Activated CD4-positive, alpha-beta T cell treated with anti-CD3 and anti-CD28 coated beads for 24 hours (primary cell): ENCODE measurements at places on chromosomes 6 and 20.

- DNase-seq, result no peak
Observed at GRCh38 chr6:106102034-106102433, 15.9 kb downstream of the PRDM1 start.

DNA sequence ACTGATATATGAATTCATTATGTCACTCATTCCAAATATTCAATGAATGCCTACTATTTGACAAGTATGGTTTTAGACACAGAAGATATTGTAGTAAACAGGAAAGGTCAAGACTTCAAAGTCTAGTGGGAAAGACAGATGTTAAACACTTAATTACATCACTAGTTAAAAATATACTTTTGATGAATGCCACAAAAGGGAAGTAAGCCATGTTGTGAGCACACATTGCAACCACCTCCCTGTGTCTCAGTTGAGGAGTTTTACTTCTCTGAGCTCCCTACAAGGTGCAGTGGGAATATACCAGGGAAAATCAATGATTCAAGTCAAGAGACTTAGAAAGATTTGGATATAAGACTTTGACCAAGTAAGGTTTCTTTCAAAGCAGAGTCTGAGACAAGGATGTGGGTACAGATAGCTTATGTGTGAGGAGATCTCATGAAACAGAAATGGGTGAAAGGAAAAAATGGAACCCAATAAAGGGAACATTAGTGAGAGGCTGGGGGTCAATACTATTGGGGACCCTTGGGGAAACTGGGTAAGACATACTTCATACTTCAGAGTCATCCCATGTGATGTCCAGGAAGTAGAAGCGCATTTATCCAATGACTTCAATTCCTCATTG lies 503.7 kb downstream of the KIF16B start:
- DNase-seq, result no peak

- no peak for DNase-seq
Observed at GRCh38 chr20:2207770-2208097, 88.1 kb upstream of the TGM3 start.

- DNase-seq, result no peak
Observed at GRCh38 chr20:19653327-19653726, 104.7 kb upstream of the RIN2 start.

DNA sequence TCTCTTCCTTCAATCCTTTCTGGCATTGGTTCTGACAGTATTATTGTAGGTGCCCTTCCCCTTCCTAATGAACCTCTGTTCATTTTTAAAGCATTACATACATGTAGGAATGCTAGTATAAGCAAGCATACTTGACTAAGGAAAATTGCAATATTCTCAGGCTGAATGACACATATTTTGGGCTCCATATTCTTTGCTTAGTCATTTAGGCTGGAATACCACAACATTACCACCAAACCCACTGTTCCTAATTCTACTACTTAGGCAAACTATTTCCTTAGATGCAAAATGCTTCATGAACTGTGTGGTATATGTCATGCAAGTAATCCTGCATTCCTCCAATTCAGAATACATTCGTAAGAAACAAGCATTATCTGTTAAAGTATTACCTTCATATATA lies 113.9 kb downstream of the PRDM1 start:
- no peak for DNase-seq

DNA sequence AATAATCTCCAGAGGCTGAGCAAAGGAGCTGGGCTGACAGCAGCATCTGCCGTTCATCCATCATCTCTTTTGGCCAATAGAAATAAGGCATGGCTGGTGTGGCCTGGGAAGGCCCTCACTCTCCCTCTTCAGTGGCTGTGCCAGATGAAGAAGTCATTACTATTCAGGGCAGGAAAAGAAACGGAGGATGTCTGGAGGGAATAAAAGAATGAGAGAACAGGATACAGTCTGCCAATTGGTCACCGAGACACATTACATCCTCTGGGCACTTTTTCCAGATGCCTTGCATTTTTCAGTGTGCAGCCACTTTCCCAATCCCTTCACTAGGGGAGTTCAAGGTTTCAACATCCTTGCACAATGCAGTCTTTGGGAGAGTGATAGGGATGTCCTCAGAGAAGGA lies 32.2 kb upstream of the VGLL2 start:
- DNase-seq, result no peak

- peak; percentile 63 for DNase-seq
Observed at GRCh38 chr6:158703837-158704822, 54.3 kb downstream of the SYTL3 start.

DNA sequence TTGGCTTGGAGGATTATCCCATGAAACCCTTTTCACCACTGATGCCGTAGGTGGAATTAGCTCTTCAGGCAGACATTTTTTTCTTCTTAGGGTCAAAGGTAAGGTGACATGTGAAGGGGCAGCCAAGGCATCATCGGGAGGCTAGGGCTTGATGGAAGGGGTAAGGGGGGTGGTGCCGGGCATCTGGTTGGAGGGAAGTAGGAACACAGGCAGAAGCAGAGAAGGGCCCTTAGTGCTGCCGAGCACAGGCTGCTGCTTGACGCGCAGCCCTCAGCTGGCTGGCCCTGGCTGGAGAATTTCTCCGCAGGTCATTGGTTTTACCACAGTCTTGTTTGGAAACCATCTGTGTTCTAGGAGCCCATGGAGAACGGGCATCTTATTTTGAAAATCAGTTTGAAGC lies 54.7 kb downstream of the TRAF3IP2 start:
- no peak for DNase-seq

- no peak for DNase-seq
Observed at GRCh38 chr6:75775219-75775618, 26.2 kb downstream of the MYO6 start.

- no peak for DNase-seq
Observed at GRCh38 chr6:118318648-118319047, 229.4 kb upstream of the PLN start.

- no peak for DNase-seq
Observed at GRCh38 chr20:24617757-24618450, 148.5 kb downstream of the SYNDIG1 start.

DNA sequence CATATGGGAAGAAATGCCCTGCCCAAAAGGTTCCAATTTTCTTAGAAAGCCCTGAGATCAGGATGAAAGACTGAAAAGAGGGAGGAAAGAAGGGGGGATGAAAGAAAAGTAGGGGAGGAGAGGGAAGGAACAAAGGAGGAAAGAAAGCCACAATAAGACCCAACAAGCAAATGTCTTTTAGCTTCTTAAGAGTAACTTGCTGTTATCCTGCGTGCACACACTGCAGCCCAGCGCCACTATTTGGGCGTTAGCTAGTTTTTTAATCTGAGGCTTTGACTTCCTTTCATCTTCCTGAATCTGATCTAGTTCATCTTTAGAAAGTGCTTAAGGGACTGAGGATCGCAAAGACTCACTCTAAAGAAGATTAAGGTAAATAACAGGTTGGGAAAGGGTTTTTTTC lies 77.4 kb upstream of the HDDC2 start:
- no peak for DNase-seq

DNA sequence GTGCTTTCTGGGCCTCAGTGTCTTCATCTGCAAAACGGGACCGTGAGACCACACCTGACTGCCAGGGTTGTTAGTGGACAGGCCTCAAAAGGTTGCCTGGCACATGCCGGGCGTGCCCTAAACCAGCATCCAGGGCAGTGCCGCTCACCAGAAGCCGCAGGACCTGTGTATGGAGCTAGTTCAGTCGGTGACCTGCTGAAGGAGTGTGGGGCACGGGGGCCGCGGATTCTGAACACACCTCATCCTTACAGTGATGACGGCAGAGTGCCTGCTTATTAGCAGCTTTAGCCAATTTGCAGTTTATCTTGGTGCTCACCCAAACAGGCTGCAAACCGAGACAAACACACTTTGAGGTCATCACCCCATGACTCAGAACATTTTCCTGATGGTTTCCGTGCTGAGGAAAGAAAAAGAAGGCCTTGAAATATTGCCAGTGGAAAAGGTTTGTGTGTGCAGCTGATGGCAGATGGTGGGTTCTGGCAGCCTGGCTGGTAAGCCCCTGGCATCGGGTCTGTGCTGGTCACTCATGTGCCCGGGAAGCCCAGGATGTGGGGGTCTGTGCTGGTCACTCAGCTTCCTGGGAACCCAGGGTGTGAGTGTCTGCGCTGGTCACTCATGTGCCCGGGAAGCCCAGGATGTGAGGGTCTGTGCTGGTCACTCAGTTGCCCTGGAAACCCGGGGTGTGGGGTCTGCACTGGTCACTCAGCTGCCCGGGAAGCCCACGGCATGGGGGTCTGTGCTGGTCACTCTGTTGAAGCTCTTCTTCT lies 153.8 kb downstream of the ERMARD start:
- DNase-seq, result no peak

- peak; percentile 0 for DNase-seq
Observed at GRCh38 chr20:24289737-24290481, 179.5 kb upstream of the SYNDIG1 start.

DNA sequence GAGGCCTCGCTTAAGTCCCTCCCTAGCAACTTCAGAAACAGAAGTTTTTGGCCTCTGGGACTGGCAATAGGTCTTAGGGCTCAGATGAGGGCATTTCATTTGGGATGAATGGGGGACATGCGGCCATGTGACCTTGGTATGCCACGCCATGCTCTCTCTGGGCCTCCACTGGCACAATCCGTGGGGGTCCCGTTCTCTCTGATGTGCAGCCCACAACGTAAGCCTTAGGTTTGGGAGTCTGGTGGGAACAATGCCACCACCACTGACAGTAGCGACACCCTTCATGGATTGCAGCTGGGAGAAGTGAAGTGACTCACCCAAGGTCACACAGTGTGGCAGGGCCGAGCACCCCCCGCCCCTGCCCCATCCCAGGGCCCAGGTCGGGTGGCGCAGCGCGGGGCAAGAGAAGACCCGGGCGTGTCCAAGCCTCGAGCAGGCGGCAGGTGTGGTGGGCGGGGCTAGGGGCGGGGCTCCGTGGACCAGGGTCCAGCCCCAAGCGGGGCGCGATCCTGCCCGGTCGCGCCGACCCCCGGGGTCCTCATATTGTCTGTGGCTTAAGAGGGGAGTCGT lies 864 bp upstream of the CEBPB start:
- DNase-seq, result peak; percentile 28

DNA sequence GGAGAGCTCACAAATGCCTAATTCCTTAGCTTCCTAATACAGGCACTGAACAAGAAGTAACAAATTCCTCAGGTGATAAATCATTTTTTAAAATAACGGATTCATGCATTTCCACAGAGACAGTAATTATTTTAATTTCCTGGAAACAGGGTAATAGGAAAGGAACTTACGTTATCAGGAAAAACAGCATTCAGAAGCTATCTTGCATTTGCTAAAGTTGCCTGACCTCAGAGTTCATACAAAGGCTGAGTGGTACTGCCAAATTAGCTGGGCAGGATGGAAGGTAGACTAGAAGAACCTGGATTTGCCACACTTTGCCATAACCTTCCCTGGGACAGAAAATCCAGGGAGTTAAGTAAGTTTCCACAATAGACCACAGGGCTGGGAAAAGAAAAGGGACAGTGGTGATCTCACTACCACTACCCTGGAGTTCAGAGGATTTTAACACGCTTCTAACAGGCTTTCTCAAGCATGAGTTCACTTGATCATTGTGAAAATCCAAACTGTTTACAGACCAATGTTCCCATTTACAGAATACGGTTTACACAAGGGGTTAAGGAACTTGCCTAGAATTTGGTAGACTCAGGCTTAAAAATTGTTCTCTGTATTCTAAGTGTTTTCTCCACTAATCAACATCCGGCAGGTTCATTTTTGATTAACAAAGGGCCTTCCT lies 57.0 kb downstream of the KIF13A start:
- DNase-seq, result no peak

DNA sequence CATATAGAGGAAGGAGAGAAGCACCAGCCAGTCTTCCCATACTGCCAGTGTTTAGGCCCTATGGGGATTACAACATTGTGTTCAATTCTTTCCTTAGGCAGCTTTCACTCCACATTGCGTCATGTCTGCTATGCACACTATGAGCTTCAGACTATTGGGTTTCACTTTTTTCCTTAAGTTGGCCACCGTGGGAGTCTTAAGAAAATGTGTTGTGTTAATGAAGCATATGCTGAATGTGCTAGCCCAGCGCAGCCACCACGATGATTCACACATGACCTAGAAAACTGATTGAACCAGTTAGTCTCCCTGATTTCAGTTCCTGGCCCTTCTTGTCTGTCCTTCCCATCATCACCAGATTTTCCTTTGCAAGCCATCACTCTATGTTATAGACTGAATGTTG lies 21.5 kb downstream of the TUBB2B start:
- no peak for DNase-seq

DNA sequence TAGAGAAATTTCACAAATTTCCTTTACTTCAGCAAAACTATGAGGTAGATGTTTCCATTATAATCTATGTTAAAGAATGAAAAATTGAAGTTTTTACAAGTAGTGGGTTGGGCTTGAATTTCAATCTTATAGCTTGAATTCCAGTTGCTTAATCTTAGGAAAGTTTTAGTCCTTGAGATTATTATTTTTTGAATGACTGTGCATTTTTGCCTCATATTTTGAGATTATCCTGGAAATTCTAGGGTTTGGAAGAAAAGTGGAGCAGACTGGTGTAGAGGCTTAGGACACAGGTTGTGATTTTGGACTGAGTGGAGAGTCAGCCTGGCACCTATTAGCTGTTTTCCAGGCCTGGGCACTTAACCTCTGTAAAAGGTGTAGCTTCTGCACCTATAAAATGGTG lies 5.7 kb downstream of the MTCL3 start:
- DNase-seq, result no peak

- no peak for DNase-seq
Observed at GRCh38 chr20:61518424-61518951, 266.4 kb downstream of the CDH4 start.

- DNase-seq, result no peak
Observed at GRCh38 chr6:41935685-41936072, 5.9 kb downstream of the CCND3 start.

GRCh38 chr20:63055575-63056235 lies 48.9 kb upstream of the BHLHE23 start:
- DNase-seq, result no peak

DNA sequence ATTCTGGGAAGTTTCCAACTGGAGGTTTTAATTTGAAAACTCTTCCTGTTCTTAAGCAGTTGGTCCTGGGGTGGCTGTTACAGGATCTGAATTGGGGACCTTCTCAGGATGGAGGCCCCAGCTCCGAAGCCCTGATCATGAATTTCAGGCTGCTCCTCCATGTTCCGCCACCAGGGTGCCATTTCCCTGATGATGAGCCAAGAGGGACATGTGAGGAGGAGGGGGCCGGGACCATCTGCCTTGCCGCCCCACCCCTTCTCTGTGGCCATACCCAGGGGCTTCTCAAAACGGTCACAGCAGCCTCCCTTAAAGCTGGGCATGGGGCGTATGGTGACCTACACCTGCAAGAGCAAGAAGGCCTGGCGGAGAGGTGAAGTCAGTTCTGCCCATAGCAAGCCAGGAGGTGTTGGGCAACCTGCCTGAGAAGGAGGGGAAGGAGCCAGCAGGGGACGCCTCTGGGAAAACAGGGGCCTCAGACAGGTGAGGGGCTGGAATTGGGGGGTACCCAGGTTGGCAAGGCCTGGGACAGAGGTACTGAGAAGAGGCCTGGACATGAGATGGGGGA lies 3.6 kb upstream of the BAK1 start:
- DNase-seq, result no peak

GRCh38 chr6:156954191-156954590 lies 177.0 kb downstream of the ARID1B start:
- DNase-seq, result no peak
